CD4-positive, alpha-beta T cell treated with Interleukin-10 for 1 hour (primary cell): ENCODE measurements at places on chromosomes 13 and 19.
A peak's percentile ranks its signal among the peaks of the same experiment; 100 is the strongest.

DNA sequence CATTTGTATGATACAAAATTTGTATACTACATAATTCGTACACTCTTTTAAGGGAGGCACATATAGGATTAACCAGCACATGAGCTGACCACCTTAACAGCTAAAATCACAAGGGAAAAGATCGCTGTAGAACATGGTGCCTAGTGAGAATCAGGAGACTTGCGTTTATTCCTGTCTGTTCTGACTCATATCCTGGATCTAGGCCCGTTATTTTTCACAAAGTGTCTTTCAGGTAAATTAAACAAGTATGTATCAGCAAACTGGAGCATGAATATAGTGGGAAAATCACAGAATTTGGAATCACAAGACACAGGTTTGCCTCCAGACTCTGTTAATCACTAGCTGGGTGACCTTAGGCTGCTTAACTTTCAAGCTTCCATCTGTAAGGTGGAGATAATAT is 47.5 kb upstream of the ESD start:
- no peak for DNase-seq

DNA sequence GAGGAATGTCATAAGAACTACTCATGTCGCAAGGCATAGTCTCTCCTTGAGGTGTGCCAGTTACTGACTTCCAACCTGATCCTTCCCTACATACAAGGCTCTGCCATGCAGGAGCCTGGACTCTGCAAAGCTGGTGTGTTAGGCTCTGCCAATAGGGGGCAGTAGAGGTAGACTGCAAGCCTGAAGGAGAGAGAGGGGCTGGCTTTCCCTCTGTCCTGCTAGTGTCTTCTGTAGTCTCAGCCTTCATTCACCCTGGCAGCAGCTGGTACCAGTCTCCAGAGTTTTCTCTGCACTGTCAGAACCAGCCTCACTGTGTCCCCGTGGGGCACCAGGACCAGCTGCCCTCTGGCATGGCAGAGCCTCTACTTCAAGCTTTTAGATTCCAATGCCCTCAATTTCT is 14.5 kb downstream of the SHISA2 start:
- DNase-seq = peak; percentile 33

GRCh38 chr19:55228015-55228391 is 560 bp downstream of the TMEM86B start:
- DNase-seq = no peak

DNA sequence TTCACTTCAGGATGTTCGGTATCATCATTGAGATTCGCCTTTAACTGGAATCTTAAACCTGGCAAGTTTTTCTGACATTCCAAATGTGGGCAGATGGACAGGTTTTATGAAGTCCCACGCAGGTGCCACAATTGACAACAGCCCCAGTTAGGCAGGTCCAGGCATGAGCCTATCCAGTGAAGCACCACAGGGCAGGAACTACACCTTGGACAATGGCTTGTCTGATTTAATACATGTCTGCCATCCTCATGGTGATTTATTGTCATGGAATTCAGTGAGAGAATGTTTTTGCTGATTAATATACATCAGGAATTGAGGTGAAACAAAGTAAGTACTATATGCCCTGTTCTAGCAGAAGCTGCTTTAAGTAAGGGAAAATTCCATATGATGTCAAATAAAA is 10.2 kb upstream of the TPP2 start:
- DNase-seq = no peak

DNA sequence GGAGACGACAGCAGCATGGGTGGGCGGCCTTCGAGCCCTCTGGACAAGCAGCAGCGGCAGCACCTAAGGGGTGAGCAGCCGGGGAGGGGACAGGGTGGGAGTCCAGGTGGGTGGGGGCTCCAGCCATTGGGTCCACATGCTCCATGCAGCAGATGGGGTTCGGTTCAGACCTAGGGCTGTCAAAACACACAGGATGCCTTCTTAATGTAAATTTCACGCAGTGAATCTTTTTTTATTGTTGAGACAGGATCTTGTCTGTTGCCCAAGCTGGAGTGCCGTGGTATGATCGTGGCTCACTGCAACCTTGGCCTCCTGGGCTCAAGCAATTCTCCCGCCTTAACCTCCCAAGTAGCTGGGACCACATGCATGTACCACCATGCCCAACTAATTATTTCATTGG is 15.9 kb downstream of the PGLS start:
- no peak for DNase-seq

DNA sequence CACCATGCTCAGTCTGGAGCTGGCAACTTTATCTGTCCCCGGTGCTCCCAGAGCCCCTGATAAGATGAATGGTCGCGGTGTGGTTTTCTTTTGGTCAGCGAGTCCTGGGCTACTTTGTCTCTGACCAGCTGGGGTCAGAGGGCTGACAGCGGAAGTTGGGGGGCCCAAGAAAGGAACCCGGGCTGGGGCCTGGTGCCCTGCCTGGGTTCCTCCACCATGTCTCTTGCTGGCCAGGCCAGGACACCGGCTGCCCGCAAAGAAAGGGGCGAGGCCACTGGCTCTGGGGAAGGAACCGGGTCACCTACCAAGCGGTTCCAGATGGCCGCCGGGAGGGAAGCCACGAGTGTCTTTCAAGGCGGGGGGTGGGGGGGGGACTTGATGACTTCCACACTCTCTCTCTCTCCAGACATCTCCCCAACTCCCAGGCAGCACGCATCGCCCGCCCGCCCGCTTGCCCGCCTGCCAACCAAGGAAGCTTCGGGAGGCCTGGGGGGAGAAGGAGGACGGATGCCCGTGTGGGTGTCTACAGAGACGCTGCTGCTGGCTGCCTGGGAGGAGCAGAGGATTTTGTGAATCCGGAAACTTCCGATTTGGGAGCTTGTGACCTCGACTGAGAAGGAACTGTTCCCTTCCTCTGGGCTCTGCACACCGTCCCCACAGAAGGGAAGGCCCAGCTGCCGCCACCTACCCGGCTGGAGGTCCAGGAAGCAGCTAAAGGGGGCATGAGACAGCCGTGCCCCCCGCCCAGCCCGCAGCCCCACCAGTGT is 1.1 kb downstream of the PIP5K1C start:
- no peak for DNase-seq
